Thoracic aorta (tissue), 2 donors: ENCODE measurements at places on chromosomes 7 and 10. TPM values are rescaled to one million over a fixed set of nuclear protein-coding genes. Genes with fewer than 3 reads are reported as not detected.

DNA sequence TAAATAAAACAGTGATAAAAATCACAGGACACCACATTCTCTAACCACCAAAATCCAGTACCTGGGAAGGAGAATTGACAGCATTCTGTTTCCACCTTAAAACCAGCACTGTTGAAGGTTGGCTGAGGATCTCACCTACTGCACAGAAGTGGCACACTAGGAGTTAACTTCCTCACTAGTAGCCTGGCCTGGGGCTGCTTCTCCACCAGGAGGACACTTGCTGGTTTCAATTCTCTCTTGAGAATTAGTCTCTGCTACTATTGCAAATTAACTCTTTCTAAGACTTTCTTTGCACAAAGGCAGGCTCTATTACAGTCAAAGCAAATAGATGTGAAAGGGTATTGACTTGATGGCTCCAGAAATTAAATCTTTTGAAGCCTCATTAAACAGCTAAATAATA, 2.3 kb upstream of the CTTNBP2 start:
- no peak for DNase-seq
- H3K4me3 ChIP-seq = no peak overlapping the region
- H3K4me1 ChIP-seq = peaks cover 17% of the 10 kb centered on the region
- H3K27me3 ChIP-seq = no peaks in the 10 kb centered on the region
- no peaks in the 10 kb centered on the region for H3K36me3 ChIP-seq

GRCh38 chr10:77068969-77069368, 568.6 kb downstream of the KCNMA1 start:
- peaks cover 5% of the 10 kb centered on the region for H3K4me1 ChIP-seq
- no peak for DNase-seq

- no peaks in the 10 kb centered on the region for H3K27me3 ChIP-seq
- no peaks in the 10 kb centered on the region for H3K36me3 ChIP-seq
- no peak for DNase-seq
- H3K27ac ChIP-seq = peak overlapping the region; percentile 84
- peak overlapping the region; percentile 76 for H3K4me3 ChIP-seq
- peaks cover 33% of the 10 kb centered on the region for H3K4me1 ChIP-seq
Observed at GRCh38 chr7:92717623-92717992, 118.8 kb downstream of the CDK6 start.

- DNase-seq = no peak
- H3K4me3 ChIP-seq = no peak overlapping the region
- no peaks in the 10 kb centered on the region for H3K4me1 ChIP-seq
- H3K27ac ChIP-seq = no peak overlapping the region
Observed at GRCh38 chr10:57161157-57161556, 800.1 kb upstream of the ZWINT start.

DNA sequence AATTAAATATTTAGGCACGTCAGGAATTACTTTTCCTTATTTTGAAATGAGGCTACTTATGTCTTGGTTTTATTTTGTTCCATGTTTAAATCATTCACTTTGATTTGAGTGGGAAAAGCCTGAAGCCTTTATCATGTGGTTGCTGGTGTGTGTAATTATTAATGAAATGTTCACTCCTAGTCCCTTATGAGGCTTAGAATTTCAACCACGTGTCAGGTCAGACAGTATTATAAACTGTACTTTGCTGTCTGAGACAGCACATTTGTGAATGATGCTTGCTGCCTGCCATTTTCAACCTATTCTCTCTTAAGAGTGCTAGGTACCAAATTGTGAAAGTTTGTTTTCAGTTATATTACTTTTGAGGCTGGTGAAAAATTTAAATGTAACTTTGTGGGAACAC, 58.9 kb downstream of the COL17A1 start:
- no peaks in the 10 kb centered on the region for H3K4me1 ChIP-seq
- no peak overlapping the region for H3K27ac ChIP-seq
- H3K4me3 ChIP-seq = no peak overlapping the region
- no peak for DNase-seq
- H3K27me3 ChIP-seq = no peaks in the 10 kb centered on the region
- peaks cover 37% of the 10 kb centered on the region for H3K36me3 ChIP-seq

DNA sequence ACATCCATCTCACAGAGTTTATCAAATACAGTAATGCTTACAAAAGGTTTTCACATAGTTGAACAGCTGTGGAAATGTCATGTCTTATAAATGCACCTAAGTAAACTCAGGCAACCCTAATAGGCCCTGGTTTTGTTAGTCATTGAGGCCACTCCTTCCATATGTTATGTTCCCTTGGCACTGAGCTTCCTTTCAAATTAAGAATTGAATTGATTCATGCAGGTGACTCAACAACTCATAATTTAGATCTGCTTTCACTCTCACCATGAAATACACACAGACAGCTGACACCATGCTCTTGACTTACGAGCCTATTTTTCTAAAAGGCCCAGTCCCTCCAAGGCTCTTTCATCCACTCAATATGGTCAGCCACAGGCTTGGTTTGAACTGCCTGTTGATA, 476.9 kb downstream of the KCNMA1 start:
- H3K36me3 ChIP-seq = no peaks in the 10 kb centered on the region
- H3K4me1 ChIP-seq = peaks cover 90% of the 10 kb centered on the region
- DNase-seq = no peak
- no peaks in the 10 kb centered on the region for H3K27me3 ChIP-seq
- no peak overlapping the region for H3K4me3 ChIP-seq

VWA2 gene
- total RNA-seq = 0.28 TPM

MRPS16 gene
- 41.2 TPM for total RNA-seq

C10orf105 gene
- 0.14 TPM for total RNA-seq

GRCh38 chr7:130741331-130741995, 7.5 kb upstream of the KLF14 start:
- H3K4me3 ChIP-seq = no peak overlapping the region
- H3K27me3 ChIP-seq = no peaks in the 10 kb centered on the region
- DNase-seq = no peak
- no peaks in the 10 kb centered on the region for H3K36me3 ChIP-seq
- no peaks in the 10 kb centered on the region for H3K4me1 ChIP-seq
- H3K27ac ChIP-seq = no peak overlapping the region

- no peak overlapping the region for H3K27ac ChIP-seq
- H3K27me3 ChIP-seq = no peaks in the 10 kb centered on the region
- DNase-seq = no peak
- H3K4me1 ChIP-seq = peaks cover 29% of the 10 kb centered on the region
- no peaks in the 10 kb centered on the region for H3K36me3 ChIP-seq
Observed at GRCh38 chr7:6221340-6222319, 50.8 kb downstream of the CYTH3 start.
